ENCODE measurements at places on chromosomes 4 and X.
A peak's percentile ranks its signal among the peaks of the same experiment; 100 is the strongest.

DNA sequence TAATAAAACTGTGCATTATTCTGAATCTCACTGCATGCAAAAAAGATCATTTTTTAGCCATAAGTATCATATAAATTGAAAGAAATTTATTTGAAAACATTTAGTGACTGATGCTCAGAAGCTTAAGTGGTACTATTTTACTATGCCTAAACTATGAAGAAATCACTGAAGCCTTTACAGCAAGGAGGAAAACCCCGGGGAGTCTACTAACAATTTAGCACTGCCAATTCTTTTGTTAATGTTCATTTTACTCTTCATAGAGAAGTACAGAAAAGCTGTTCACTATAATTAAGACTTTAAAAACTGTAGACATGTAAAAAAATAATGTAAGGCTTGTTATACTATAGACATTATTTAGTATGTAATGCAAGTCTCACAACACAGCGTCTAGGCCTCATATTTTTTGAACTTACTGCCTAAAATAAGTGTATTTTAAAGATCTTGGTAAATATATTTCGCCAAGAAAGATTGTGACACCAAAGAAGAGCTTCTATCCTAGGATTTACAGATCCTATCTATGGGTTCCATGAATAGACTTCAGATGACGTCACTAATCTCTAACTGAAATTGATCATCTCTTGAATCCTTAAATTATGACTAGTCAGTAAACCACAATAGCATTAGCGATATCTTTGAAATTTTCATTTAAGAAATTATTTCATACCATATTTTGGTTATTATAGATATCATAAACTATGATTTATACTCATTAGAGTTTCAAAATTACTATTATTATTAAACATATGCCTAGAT, 602.5 kb downstream of the TMA16 start:
- no peak for DNase-seq

- DNase-seq: no peak
Observed at GRCh38 chr4:25007598-25007997, 23.1 kb downstream of the LGI2 start.

- DNase-seq: no peak
Observed at GRCh38 chr4:44147571-44148075, 301.0 kb downstream of the KCTD8 start.

GRCh38 chrX:30513284-30513683, 64.3 kb downstream of the TASL start:
- no peak for DNase-seq

GRCh38 chr4:105978684-105979296, 83.5 kb downstream of the NPNT start:
- no peak for DNase-seq

DNA sequence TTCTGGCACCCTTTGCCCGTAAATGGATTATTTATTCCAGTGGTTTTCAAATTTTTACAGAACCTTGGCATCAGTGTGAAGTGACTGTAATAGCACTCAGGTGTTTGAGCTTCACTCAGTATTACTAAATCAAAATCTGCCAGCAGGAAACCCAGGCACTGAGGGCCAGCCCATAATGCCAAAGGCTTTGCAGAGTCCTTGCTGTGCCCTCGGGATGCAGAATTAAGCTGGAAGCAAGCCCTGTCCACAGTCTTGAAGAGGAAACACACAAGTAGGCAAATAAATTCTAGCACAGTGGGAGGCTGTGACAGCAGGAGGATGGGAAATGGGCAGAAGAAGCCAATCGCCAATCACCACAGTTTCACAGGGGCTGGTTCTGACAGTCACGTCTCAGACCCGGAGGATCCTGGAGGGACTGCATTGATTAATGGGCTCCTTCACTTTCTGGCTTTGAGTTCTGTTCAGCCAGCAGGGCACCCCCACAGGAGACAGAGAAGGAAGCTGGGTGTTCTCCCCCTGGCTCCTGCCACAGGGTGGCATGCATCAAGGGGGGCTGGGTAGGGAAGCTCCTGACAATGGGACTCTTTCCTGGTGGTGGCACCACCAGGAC, 138.8 kb downstream of the MTNR1A start:
- DNase-seq: no peak

GRCh38 chr4:173121076-173121561, 47.5 kb upstream of the GALNT7 start:
- no peak for DNase-seq

DNA sequence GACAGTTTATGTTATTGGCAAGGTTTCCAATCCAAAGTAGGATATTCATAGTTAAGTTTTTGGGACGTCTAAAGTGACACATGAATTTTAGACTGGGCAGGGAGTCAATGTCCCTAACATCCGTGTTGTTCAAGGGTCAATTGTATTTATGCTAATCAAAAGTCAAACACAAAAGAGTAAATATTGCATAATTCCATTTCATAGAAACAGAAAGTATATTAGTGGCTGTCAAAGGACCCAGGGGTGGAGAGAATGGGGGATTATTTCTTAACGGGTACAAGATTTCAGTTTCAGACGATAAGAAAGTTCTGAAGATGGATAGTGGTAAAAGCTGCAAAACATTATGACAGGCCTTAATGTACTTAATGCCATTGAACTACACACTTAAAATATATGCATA, 971.8 kb upstream of the AGA start:
- DNase-seq: no peak

DNA sequence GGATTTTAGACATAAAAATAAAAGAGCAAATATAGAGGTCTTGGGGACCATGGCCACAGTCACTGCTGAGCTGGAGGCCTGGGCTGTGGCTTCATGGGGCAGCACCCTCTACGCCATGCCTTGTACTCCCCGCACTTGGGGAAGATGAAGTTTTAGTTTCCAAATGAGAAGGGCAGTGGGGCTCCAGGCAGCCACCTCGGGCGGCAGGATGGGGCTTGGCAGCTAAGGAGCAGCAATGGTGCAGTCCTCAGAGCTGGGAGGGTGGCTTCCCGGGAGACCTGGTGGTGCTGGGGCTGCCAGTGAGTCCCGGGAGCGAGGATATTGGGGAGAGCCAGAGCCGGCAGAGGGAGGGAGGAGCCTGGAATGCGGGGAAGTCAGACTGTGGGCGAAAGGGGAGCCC, 2.4 kb downstream of the CXCR3 start:
- DNase-seq: peak; percentile 48

GRCh38 chr4:134422776-134423175, 221.2 kb upstream of the PABPC4L start:
- DNase-seq: no peak

GRCh38 chr4:176425035-176425434, 105.3 kb downstream of the SPCS3 start:
- no peak for DNase-seq

DNA sequence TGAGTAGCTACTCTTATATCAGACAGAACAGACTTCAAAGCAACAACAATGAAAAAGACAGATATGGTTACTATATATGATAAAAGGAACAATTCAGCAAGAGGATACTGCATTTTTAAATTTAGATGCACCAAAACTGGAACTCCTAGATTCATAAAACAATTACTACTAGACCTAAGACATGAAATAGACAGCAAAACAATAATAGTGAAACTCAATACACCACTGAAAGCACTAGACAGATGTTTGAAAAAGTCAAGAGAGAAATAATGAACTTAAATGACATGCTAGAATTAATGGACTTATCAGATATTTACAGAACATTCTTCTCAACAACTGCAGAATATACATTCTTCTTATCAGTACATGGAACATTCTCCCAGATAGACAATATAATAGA, 99.5 kb upstream of the ITM2A start:
- no peak for DNase-seq

Data from stimulated activated CD8-positive, alpha-beta memory T cell treated with anti-CD3 and anti-CD28 coated beads, Interleukin-4, amount 100 ng/mL, for 48 hours (primary cell).